Activated naive CD8-positive, alpha-beta T cell treated with anti-CD3 and anti-CD28 coated beads, Interleukin-2, amount 50 U/mL, for 24 hours (primary cell): ENCODE measurements at places on chromosomes 6 and 20.
A peak's percentile ranks its signal among the peaks of the same experiment; 100 is the strongest.

DNA sequence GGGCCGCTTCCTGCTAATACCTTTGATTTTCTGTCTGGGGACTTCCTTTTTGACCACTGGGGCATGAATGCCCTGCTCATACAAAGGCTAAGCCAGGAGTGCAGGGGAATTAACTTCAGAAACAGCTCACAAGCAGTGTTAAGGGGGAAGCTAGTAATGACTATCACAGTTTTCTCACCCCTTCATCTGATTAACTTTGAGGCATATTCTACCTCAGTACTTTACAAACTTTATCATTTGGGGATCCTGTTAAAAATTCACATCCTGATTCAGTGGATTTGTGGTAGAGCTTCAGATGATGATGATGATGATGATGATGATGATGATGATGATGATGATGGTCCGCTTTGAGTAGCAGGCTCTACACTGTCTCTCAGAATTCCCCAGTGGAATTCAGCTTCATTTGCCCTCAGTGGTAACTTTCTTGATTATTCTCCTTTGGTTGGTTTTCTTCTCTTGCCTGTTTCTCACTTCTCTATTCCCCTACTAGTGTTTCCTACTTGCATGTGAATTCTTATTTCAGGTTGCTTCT is 78.4 kb upstream of the TMEM170B start:
- peak overlapping the region; percentile 69 for H3K4me3 ChIP-seq
- peaks cover 60% of the 10 kb centered on the region for H3K4me1 ChIP-seq
- no peak for DNase-seq
- H3K27ac ChIP-seq: peak overlapping the region; percentile 95
- H3K36me3 ChIP-seq: peaks cover 3% of the 10 kb centered on the region

DNA sequence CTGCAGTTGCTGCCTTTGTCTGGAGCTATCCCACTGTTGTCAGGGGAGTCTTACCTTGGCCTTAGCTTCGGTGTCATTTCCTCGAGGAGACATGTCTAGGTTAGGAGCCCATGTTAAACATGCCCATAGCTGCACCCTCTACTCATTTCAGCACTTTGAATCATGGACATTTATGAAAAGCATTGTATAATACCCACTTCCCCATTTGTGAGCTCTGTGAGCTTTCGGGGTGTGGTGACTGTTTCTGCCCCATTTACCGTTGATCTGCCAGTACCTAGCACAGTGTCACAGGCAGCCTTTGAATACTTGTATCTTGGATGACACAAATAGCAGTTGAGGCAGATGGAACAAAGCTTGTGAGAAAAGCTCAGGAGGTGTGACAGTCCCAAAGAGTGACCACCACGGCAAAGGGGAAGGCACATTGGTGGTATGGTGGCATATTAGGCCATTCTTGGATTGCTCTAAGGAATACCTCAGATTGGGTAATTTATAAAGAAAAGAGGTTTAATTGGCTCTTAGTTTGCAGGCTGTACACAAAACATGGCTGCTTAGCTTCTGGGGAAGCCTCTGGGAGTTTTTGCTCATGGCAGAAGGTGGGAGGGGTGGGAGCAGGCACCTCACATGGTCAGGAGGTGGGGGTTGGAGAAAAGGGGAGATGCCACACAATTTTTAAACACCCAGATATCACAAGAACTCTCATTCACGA is 42.0 kb downstream of the JARID2 start:
- DNase-seq: no peak
- no peak overlapping the region for H3K4me3 ChIP-seq
- no peaks in the 10 kb centered on the region for H3K27me3 ChIP-seq
- H3K36me3 ChIP-seq: peaks cover 30% of the 10 kb centered on the region

DNA sequence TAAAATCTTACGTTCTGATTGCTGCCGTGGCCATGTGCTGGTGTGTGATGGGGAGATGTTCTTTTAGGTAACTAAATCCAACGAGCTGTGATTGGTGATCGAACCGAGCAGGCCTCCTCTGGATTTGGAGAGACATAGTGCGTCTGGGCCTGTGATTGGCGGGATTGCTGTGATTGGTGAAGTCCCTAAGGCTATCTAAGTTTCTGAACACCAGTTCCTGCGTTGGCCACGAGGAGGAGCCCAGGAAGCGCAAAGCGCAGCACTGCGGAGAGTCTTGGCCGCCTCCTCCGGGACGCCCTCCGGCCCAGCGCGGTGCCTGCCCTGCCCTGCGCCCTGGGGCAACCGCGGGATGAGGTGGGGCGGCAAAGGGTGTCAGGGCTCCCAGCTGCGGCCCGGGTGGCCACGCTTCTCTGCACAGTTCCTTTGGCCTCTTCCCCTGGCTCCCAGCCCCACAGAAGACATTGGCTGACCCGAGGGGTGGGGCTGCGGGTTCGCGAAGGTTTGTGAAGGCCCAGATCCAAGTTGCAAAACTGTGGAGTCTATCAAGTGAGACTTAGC is 33.0 kb downstream of the HNF4A start:
- peak; percentile 82 for DNase-seq
- H3K4me1 ChIP-seq: peaks cover 3% of the 10 kb centered on the region
- no peak overlapping the region for H3K27ac ChIP-seq
- no peaks in the 10 kb centered on the region for H3K36me3 ChIP-seq

- H3K27ac ChIP-seq: peak overlapping the region; percentile 47
- DNase-seq: peak; percentile 14
- no peaks in the 10 kb centered on the region for H3K4me1 ChIP-seq
- no peaks in the 10 kb centered on the region for H3K36me3 ChIP-seq
Observed at GRCh38 chr6:6221787-6222535, 98.5 kb downstream of the F13A1 start.

- H3K4me3 ChIP-seq: no peak overlapping the region
- no peak overlapping the region for H3K27ac ChIP-seq
- DNase-seq: no peak
- H3K27me3 ChIP-seq: peaks cover 3% of the 10 kb centered on the region
Observed at GRCh38 chr6:170006900-170007467, 255.6 kb downstream of the ERMARD start.

GRCh38 chr6:163720460-163721235 is 306.1 kb downstream of the QKI start:
- peaks cover 5% of the 10 kb centered on the region for H3K4me1 ChIP-seq
- H3K27me3 ChIP-seq: no peaks in the 10 kb centered on the region
- DNase-seq: no peak
- no peak overlapping the region for H3K4me3 ChIP-seq
- H3K27ac ChIP-seq: no peak overlapping the region

- no peak overlapping the region for H3K4me3 ChIP-seq
- H3K27me3 ChIP-seq: peaks cover 2% of the 10 kb centered on the region
- H3K4me1 ChIP-seq: no peaks in the 10 kb centered on the region
- no peak for DNase-seq
Observed at GRCh38 chr20:60232380-60232779, 274.2 kb downstream of the CDH26 start.

GRCh38 chr6:133502441-133503335 is 261.5 kb downstream of the EYA4 start:
- H3K27ac ChIP-seq: no peak overlapping the region
- no peak for DNase-seq
- H3K4me3 ChIP-seq: no peak overlapping the region
- H3K27me3 ChIP-seq: peaks cover 9% of the 10 kb centered on the region

GRCh38 chr6:111683749-111684267 is 78.1 kb upstream of the TRAF3IP2 start:
- peaks cover 85% of the 10 kb centered on the region for H3K36me3 ChIP-seq
- no peaks in the 10 kb centered on the region for H3K27me3 ChIP-seq
- peak overlapping the region; percentile 59 for H3K27ac ChIP-seq
- peaks cover 59% of the 10 kb centered on the region for H3K4me1 ChIP-seq
- no peak for DNase-seq

GRCh38 chr6:13427316-13427715 is 60.1 kb downstream of the GFOD1 start:
- DNase-seq: no peak
- peak overlapping the region; percentile 71 for H3K4me3 ChIP-seq
- peaks cover 27% of the 10 kb centered on the region for H3K36me3 ChIP-seq
- H3K27ac ChIP-seq: peak overlapping the region; percentile 99
- no peaks in the 10 kb centered on the region for H3K27me3 ChIP-seq
- H3K4me1 ChIP-seq: peaks cover 86% of the 10 kb centered on the region

DNA sequence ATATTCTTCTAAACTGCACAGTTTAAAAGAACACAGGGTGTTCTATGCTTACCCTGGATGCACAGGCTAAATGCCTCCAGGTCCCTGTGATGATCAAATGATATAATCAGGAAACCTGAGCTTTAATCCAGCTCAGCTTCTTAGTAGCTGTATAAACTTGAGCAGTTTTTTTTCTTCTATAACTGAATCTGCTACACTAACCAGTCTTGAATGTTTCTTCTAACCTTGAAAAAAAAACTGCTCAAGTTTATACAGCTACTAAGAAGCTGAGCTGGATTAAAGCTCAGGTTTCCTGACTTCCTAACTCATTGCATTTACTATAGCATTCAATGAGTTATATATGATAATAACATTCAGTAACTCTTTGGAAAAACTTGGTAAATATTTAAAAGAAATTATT is 358.2 kb downstream of the CD109 start:
- H3K27ac ChIP-seq: no peak overlapping the region
- H3K4me1 ChIP-seq: no peaks in the 10 kb centered on the region

GRCh38 chr6:16472349-16473069 is 234.1 kb downstream of the GMPR start:
- H3K27me3 ChIP-seq: no peaks in the 10 kb centered on the region
- peak overlapping the region; percentile 78 for H3K27ac ChIP-seq
- H3K4me1 ChIP-seq: peaks cover 78% of the 10 kb centered on the region
- H3K36me3 ChIP-seq: peaks cover 20% of the 10 kb centered on the region
- no peak for DNase-seq

DNA sequence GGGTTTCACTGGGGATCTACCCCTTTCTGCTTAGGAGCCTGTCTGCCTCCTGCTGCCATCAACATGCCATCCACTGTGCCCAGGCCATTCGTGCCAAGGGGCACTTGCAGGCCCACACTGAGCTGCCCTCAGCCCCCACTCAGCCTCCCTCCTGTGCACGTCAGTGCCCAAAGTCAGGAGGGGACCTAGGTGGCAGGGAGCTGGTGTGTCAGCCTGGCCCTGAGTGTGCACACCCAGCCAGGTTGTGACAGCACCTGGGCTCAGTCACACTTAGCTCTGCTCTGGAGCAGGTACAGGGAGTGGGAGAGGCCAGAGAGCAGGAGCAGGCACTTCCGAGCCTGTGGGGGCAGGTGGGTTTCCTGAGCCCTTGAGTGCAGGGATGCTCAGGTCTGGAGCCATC is 63.6 kb upstream of the SYNCRIP start:
- H3K36me3 ChIP-seq: no peaks in the 10 kb centered on the region
- DNase-seq: no peak
- no peak overlapping the region for H3K27ac ChIP-seq
- H3K27me3 ChIP-seq: no peaks in the 10 kb centered on the region
- H3K4me3 ChIP-seq: no peak overlapping the region

DNA sequence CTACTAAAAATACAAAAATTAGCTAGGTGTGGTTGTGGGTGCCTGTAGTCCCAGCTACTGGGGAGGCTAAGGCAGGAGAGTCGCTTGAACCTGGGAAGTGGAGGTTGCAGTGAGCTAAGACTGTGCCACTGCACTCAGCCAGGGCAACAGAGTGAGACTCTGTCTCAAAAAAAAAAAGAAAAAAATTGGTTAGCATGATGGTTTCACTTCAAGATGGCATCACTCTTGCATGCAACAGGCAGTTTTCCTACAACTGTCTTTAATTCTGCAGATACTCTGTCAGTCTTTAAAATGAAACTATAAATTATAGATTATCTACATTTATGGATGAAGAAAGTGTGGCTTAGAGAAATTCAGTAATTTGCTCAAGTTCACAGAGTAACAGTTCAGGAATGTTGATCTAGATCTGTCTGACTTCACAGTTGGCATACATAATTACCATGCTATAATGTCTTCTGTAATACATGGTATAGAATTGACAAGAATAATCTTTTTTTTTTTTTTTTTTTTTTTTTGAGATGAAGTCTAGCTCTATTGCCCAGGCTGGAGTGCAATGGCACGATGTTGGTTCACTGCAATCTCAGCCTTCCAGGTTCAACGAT is 27.0 kb downstream of the ITCH start:
- H3K27me3 ChIP-seq: no peaks in the 10 kb centered on the region
- H3K4me1 ChIP-seq: peaks cover 34% of the 10 kb centered on the region
- no peak overlapping the region for H3K4me3 ChIP-seq
- peaks cover 30% of the 10 kb centered on the region for H3K36me3 ChIP-seq
- no peak for DNase-seq
- H3K27ac ChIP-seq: no peak overlapping the region

DNA sequence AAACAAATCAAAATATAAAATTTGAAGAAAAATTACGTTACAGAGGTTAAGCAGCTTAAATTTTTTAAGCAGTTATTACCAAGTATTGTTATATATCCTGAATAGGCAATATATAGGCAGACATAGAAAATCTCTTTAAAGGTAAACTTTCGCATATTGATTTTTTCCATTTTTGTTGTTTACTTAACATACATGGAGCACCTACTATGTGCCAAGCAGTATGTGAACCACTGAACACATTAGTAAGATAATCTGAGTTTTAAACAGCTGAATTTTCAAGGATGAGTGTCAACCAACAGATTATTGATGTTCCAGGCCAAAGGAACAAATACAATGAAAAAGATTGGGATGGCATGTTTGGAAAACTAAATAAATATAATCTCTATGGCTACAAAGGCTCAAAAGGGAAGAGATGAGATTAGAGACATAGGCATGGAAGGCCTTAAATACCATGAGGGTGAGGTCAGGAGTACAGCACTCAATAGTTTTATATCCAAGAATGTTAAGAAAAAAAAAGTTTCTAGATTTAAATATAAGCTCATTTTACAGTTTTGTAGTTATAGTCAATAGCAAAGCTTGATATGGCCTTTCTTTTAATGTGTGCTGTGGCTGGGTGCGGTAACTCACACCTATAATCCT is 277.5 kb downstream of the PTPRK start:
- no peak overlapping the region for H3K4me3 ChIP-seq
- H3K27ac ChIP-seq: no peak overlapping the region

- H3K27me3 ChIP-seq: no peaks in the 10 kb centered on the region
- H3K4me3 ChIP-seq: no peak overlapping the region
- H3K27ac ChIP-seq: no peak overlapping the region
- no peak for DNase-seq
- H3K4me1 ChIP-seq: no peaks in the 10 kb centered on the region
- H3K36me3 ChIP-seq: no peaks in the 10 kb centered on the region
Observed at GRCh38 chr6:166474721-166475565, 92.2 kb upstream of the MPC1 start.

DNA sequence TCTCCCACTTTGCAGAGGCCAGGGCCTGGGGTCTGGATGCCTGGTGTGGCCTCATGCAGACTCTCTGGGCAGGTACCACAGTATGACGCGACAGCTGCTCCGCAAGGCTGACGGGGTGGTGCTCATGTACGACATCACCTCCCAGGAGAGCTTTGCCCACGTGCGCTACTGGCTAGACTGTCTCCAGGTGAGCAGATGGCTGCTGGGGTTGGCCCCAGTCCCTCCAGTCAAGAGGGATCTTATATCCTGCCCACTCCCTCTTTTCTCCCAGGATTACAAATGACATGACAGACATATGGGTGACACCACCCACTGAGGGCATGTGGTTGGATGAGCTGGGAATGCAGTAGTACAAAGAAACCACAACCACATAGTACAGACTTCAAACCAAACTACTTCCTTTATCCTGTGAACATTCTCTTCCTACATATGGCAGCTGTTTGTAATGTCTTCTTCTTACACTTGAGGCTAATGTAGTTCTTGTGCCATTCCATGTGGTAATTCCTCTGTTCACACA is 29.9 kb downstream of the RAB44 start:
- no peak overlapping the region for H3K27ac ChIP-seq
- DNase-seq: no peak
- no peaks in the 10 kb centered on the region for H3K36me3 ChIP-seq
- peaks cover 31% of the 10 kb centered on the region for H3K4me1 ChIP-seq
- H3K27me3 ChIP-seq: no peaks in the 10 kb centered on the region
- H3K4me3 ChIP-seq: no peak overlapping the region

GRCh38 chr6:157790548-157791160 is 32.4 kb upstream of the SNX9 start:
- H3K4me3 ChIP-seq: no peak overlapping the region
- no peak for DNase-seq
- peaks cover 1% of the 10 kb centered on the region for H3K27me3 ChIP-seq
- peaks cover 7% of the 10 kb centered on the region for H3K4me1 ChIP-seq
